ENCODE measurements at places on chromosomes 11 and 22.

DNA sequence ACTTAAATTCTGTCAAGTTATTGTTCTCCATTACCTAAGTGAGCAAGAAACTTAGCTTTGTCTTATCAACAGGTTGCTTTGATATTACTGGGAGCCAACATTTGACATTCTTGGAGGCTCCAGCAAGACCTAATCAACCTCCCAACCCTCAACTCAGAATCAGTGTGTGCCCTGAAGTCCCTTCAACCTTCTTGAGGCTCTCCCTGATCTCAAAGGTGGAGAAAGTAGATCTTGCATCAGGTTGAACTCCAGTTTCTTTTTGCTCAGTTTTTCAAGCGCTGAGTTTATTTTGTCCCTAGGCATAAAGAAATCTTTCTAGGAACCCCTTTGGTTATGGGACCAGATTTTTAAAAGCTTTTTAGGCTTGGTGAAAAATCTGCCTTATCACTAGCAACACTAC lies 1.4 kb downstream of the FAM111A start:
- DNase-seq, result no peak

DNA sequence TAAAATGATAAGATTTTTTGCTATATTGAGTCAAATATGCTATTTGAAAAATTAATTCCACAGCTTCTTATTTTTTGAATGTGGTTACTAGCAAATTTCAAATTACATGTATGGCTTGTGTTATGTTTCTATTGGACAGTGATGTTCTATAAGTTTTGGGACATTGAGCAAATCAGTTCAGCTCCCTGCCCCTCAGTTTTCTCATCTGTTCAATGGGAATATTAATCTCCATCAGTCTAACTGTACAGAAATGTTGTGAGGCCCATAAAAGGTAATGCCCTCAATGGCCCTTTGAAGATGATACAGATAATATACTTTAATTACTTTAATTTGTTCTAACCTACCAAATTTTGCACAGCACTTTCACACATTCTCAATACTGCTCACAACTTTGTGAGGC lies 15.2 kb downstream of the WT1 start:
- no peak for DNase-seq

GRCh38 chr11:3123305-3123704 lies 41.8 kb downstream of the OSBPL5 start:
- no peak for DNase-seq

- DNase-seq, result no peak
Observed at GRCh38 chr22:23105304-23105703, 35.0 kb downstream of the GNAZ start.

Measured in activated CD8-positive, alpha-beta memory T cell treated with anti-CD3 and anti-CD28 coated beads for 4 hours (primary cell).